Kidney glomerular epithelial cell (primary cell): ENCODE measurements at places on chromosomes 12 and 14.

- no peak for DNase-seq
Observed at GRCh38 chr12:53944907-53945847, 6.5 kb downstream of the HOXC13 start.

DNA sequence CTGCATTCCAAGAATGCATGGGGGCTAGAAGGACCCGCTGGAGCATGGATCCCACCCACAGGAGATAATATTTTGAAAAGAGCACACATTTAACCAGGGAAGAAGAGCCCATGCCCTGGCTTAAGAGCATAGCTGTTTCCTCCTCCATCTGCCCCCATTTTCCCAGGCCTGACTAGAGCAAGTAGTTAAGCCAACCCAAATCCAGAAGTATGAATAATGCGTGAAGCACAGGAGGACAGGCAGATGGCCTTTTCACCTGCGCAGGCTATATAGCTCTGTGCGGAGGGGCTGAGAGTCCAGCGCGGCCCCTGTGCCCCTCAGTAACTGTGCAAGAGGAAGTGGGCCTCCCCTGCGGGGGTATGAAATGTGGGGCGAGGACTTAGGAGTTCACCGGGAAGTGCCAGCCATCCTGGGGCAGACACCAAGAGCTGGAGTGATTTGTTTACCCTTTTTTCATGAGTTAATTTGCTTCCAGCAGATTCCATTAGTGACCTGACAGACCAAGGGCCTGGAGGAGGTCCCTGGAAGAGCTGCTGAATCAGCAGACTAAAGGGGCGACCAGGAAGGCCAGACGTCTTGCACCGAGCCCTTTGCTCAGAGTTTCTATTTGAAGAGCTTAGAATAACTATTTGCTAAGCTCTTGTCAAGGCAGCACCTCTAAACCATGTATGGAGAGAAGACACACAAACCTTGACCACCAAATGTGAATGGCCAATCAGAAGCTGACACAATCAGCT lies 37.2 kb downstream of the DPF3 start:
- DNase-seq = no peak

GRCh38 chr14:30864934-30865333 lies 9.4 kb upstream of the COCH start:
- DNase-seq = no peak

GRCh38 chr12:133026996-133027395 lies 10.3 kb upstream of the ZNF84 start:
- DNase-seq = no peak

DNA sequence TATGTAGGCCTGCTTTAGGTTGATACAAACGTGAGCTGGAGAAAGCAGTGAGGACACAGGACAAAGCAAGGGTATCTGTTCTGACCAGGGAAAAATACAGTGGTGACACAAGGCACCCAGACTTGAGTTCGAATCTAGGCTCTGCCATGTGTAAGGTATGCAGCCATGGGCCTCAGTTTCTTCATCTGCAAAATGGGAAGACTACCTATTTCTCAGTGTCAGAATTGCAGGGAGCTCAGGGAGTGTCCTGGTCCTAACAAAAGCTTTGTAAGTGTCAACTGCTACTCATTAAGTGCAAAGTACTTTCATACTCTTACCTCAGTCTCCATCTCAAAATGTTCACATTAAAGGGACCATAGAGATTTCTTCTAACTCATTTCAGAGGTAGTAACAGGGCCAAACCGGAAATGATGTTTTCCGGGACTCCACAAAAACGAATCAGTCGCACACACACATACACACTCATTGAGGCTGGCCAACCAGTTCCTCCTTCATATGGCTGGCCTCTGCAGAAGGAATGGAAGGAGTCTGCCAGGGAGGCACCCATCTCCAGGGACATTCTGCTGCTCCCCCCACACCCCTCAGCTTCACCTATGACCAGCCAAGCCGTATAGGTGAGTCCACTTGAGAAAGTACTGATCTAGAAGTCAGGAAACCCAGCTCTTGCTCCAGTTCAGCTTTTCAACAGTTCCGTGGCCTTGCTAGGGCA lies 7.8 kb downstream of the CTDSP2 start:
- DNase-seq = no peak

DNA sequence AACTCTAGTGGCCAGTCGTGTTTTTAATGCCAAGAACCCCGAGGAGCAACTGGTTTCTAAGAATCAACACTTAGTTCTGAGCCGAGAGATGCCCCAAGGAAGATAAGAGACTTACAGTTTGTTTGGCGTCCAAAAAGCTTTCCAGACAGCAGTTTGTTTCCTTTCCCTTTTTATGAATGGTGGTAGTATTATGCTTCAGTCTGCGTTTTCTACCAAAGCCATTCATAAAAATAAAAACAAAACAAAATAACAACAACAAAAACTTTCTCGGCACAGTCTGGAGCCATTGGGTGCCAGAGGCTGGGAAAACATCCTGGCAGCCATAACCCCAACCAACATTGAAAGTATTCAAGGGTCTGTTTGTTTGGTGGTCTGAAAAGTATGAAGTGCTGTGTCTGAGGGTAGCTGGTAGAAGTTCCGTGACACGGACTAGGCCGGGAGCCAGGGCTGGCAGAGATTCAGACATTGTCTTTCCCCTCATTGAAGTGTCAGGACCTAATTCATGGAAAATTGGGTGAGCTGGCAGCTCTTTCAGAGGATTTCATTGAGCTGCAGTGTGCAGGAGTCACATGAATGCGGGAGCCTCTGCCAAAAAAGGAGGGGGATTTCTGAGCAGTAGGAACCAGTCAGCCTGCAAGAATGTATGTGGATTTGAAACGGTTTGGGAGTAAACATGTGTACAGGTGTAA lies 124.2 kb downstream of the HMGA2 start:
- peak; percentile 61 for DNase-seq

- peak; percentile 31 for DNase-seq
Observed at GRCh38 chr14:68576496-68577244, 216.2 kb downstream of the ZFP36L1 start.

DNA sequence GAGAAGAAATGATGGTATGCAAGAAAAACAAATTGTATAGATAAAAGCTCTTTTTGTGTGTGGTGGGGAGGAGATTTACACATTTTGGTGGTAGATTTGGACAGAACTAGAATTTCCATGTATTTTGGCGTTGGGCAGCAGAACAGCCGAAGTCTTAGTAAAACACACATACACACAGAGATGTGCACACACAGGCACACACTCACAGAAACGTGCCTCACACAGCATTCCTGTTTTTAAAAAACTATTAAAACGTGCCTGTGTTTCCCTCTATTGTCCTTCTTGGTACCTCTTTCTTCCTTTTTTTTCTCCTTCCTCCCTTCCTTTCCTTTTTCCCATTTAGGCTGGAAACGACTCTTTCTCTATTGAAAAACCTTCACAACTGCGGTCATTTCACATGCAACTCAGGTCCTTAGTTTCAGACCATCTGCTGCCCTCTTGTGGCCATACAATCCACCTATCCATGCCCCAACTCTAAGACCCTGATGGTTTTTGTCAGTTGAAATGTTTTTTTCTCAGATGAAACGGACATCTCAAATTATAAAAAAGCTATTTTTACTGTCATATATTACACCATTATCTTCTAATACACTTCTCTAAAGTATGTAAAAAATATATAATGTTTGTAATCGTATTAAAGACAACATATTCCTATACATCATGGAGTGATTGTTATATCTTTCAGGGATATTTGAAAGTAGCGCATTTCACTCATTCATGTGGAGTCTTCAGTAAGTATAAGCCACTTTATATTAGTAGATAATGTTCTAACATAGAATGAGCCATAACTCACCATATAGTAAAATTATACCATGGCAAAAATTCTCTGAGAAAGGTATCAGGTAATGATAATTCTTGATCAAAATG lies 386.7 kb upstream of the NOVA1 start:
- peak; percentile 58 for DNase-seq

DNA sequence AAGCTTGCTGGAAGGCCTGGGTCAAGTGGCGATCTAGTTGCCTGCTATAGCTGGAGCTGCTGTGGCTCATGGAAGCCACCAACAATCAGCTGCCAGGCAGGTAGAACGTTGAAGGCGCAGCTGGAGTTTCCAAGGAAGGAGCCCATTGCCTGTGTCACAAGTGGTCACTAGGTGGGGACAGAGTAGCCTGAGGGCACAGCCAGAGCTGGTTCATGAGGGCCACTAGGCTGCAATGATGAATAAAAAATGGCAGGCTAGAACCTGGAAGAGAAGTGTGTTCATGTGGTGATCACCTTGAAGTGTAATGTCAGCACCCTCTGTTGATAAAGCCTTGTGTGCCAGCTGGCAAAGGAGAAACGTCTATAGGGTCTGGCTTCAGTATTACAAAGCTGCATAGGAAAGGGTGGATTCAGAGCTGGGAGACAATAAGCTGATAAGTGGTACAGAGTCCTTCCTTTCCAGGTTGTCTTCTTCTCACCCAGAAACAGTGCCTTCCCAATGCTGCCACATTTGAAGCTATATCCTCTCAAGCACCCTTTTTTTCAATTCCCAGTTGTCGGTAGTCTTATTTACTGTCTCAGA lies 165.8 kb downstream of the EMP1 start:
- DNase-seq = peak; percentile 40

- DNase-seq = peak; percentile 59
Observed at GRCh38 chr12:56987551-56988053, 18.7 kb downstream of the ZBTB39 start.

- DNase-seq = no peak
Observed at GRCh38 chr12:6183689-6184428, 16.3 kb upstream of the CD9 start.

GRCh38 chr12:128079446-128079845 lies 187.5 kb upstream of the TMEM132C start:
- DNase-seq = no peak
